ENCODE measurements at places on chromosomes 16 and 17.

- DNase-seq, result peak; percentile 43
Observed at GRCh38 chr17:44219616-44220212, at the start of gene UBTF. UBTF (minus strand) TSS chr17:44219675; CDS start chr17:44218229, 1,446 bp downstream.

DNA sequence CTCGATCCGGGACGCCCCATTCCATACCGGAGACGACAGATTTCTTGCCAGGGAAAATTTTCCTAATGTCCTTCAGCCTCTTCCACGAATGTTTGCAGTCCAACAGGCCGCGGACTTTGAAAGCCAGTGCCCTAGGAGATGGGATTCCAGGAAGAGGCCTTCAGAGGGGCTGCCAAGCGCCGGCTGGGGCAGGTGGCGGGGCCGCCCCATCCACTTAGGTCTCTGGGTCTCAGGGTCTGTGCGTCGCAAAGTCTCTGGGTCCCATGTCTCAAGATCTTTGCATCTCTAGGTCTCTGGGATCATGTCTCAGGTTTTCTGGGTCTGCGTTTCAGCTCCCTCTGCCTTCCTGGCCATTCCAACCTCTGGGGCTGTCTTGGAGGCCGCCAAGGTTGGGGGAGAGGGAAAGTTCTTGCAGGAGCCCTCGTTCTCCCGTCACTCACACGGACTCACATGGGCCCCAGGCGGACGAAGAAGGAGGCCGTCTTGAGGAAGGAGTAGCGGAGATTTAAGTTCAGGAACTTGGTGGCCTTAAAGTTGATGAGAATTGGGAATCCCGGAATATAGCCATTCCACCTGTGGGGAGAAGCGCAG is 7.2 kb downstream of the ALOX12B start:
- no peak for DNase-seq

GRCh38 chr17:40402668-40403067 is 15.0 kb downstream of the TOP2A start:
- DNase-seq, result no peak

GRCh38 chr17:2502871-2503580 is 8.7 kb downstream of the METTL16 start:
- DNase-seq, result no peak

- DNase-seq, result no peak
Observed at GRCh38 chr16:3715430-3715829, 1.9 kb downstream of the TRAP1 start.

GRCh38 chr16:87729266-87729954 is 36.4 kb downstream of the KLHDC4 start:
- no peak for DNase-seq

DNA sequence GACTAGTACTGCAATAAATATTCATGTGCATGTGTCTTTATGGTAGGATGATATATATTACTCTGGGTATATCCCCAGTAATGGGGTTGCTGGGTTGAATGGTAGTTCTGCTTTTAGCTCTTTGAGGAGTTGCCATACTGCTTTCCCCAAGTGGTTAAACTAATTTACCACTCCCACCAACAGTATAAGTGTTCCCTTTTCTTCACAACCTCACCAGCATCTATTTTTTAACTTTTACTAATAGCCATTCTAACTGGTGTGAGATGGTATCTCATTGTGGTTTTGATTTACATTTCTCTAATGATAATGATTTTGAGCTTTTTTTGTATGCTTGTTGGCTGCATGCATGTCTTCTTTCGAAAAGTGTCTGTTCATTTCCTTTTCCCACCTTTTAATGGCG is 32.9 kb downstream of the ITGAM start:
- no peak for DNase-seq

DNA sequence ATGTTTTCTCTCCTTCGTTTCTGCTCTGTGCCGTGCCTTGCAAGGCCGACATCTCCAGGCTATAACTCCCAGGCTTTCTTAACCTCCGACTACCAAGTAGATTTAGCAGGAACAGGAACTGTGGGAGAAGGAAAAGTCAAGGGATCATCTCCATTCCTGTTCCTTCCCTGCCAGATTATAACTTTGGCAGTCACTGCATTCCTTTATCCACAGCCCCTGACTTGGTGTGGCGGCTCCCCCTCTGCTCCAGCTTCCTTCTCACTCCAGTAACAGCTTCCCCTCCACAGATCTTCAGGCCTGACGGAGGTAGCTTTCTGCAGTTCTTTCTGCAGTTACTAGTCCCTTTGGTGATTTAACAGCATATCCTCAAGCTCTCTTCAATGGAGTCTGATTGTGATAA is 234.6 kb upstream of the MON1B start:
- no peak for DNase-seq

DNA sequence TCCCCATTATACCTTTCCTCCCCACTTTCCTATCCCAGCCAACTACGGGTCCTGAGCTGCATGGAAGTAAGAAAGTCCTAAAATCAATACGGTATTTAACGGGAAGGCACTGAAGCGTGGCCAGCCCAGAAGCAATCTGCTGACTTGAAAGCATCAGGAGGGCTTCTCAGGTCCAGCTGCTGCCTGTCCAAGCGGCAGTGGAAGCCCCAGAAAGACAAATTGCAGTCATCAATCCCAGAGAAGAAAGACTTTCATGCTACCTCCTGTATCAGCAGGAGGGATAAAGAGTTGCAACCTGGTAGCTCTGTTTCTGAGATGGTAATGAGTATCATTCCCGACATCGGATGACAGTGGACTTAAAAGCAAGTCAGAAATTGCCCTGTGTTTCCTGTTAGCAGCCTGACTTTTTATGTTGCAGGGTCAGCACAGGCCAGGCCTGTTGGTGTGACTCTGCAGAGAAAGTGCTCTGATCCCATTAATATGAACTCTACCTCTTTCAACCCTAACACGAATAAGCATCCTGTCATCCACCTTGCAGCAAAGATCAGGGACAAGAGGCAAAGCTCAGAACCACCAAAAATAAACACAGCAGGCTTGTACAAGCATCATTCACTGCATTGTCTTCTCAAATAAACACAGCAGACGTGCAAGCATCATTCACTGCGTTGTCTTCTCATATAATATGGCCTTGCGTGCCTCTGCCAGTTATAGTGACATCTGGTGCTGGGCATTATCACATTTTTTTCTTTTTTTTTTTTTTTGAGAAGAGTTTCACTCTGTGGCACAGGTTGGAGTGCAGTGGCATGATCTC is 358.6 kb upstream of the CDH11 start:
- DNase-seq, result no peak

GRCh38 chr16:46883353-46883689 is 841 bp upstream of the GPT2 start:
- DNase-seq, result no peak

GRCh38 chr17:76122431-76123190 is 18.4 kb downstream of the FOXJ1 start:
- no peak for DNase-seq

DNA sequence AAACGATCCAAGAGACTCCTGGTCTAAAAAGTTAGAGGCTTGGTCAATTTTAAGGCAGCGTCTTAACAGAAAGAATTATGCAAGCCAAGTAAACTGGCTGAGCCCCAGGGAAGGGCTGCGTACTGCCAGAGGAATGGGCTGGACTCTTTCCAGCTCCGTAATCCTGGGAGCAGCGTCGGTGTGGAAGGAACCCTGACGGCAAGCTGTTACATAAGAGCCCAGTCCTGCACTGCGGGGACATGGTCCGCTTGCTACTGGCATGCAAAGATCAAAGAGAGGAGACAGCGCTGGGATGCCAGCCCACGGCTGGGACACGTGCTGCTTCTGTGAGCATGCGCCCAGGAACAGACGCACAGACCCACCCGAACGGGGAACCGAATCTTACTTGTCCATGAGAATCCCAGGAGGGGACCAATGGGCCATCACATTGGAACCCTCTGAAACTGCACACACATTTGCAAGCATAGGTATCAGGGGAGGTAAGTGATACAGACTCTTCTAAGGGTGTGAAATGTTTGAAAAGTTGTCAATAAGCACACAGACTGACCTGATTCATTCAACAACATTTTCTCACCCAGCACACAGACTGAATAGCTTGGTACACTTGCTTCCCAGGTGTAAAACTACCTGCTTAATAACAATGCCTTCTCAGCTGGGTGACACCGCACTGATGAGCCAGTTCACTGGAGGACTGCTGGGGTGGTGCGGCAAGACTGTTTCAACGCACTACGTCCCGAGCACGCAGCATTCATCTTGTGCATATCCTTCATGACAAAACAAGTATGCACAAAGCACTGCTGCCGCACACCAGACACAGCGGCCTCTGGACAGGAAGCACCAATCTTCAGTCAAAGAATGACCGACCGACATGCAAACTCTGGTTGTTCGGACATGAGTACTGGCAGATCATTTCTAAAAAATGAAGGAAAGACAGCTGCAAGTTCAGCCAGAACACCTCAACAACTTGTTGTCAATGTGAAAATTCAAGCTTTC is 94.9 kb downstream of the ANKRD11 start:
- peak; percentile 80 for DNase-seq

- no peak for DNase-seq
Observed at GRCh38 chr16:55248494-55248893, 75.5 kb upstream of the IRX6 start.

DNA sequence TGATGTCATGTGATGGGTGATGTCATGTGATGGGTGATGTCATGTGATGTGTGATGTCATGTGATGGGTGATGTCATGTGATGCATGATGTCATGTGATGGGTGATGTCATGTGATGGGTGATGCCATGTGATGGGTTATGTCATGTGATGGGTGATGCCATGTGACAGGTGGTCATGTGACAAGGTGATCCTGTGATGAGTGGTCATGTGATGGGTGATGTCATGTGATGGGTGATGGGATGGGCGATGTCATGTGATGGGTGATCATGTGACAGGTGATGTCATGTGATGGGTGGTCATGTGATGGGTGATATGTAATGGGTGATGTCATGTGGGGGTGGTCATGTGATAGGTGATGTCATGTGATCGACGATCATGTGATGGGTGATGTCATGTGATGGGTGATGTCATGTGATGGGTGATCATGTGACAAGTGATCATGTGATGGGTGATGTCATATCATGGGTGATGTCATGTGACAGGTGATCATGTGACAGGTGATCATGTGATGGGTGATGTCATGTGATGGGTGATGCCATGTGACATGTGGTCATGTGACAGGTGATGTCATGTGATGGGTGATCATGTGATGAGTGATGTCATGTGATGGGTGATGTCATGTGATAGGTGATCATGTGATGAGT is 17.2 kb downstream of the CD300LB start:
- DNase-seq, result peak; percentile 52

GRCh38 chr16:57024894-57025680 is 35.7 kb downstream of the NLRC5 start:
- DNase-seq, result no peak

DNA sequence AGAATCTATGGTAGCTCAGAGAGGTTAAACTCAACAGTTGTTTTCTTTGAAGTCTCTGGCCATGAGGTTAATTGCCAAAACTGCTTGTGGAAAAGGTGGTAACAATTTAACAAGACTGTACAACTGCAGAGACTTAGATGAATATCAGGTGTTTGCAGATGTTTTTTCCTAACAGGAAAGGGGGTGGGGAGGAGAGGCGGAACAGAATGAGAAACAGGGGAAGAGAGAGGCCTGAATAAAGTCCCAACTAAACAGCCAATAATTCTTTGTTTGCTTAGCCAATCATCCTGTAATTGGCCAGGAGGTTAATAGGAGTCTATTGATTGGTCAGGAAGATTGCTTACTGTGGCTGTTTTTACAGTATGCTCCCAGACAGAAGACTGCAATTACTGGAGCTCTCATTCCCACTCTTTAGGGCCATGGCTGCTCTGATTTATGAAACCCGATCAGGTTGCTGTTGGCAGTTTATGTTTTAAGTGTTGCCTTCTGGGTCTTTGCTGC is 249.7 kb upstream of the TBX2 start:
- no peak for DNase-seq

DNA sequence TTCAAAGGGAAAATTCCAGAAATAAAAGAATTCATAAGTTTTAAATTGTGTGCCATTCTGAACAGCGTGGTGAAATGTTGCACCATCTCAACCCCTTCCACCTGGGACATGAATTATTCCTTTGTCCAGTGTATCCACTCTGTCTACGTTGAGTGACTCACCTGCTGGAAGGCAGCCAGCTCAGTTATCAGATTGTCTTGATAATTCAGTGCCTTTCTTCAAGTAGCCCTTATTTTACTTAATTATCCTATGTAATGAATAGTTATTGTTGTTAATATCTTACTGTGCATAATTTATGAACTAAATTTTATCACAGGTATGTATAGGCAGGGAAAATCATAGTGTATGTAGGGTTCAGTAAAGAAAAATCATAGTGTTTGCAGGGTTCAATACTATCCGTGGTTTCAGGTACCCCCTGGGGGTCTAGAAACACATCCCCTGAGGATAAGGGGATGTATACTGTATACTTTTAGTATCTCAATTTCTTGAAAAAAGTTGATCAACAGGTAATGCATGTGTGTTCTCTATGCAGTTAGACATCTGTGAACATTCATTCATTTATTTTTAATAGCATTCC is 7.7 kb upstream of the PCTP start:
- DNase-seq, result no peak

DNA sequence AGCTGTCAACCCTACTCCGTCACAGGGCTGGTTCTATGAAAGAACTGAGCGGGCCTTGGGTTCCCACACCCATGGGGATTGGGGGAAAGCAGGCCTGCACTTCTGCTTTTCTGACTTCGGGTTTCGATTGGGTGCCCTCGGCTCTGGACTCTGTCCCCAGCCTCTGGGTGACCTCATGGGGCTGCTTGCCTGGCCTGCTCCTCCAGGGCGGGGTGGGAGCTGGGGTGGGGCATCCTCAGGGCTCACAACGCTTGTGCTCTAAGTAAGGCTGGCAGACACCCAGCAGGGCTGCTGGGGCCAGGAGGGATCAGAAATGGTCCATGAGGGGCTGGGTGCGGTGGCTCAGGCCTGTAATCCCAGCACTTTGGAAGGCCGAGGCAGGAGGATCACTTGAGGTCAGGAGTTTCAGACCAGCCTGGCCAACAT is 19.2 kb downstream of the ARHGAP27 start:
- DNase-seq, result no peak

DNA sequence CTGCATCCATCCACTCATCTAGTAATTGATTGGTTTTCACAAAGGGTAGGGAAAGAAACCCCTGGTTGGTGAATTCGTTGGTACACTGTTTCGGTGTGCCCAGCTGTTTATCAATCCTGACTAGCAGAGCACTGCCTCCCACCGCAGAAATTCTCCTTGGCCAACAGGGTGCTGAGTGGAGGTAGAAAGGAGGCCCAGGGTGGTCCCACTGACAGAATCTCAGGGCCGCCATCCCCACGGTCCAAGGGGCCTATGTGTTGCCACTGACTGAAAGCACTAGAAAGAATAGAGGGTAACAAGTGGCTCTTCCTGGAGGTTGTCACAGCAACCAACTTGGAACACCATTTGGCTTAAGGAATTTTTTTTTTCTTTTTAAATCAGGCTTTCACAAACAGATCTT is 8.4 kb upstream of the RCVRN start:
- no peak for DNase-seq

DNA sequence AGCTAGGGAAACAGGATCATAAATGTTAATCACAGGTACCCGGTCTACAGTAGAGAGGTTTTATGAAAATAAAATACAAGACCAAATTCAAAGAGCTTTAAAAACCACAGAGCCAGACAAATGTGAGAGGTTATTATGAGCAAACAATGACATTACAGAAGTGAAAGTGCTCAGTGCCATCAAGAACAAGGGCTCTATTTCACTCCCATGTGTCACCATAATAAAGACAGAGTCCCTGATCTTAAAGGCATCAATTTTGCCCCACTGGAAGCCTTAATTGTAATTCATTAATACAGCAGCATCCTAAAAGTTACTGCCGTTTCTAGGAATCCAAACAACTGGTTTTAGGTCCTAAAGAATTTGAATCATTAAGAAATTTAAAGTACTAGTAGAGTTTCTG is 43.7 kb upstream of the CDRT4 start:
- no peak for DNase-seq

- no peak for DNase-seq
Observed at GRCh38 chr16:59432896-59433295, 698.8 kb upstream of the GOT2 start.

Data from amygdala (tissue), 56 donors.